ENCODE measurements at places on chromosomes 1 and 21.
A peak's percentile ranks its signal among the peaks of the same experiment; 100 is the strongest.

DNA sequence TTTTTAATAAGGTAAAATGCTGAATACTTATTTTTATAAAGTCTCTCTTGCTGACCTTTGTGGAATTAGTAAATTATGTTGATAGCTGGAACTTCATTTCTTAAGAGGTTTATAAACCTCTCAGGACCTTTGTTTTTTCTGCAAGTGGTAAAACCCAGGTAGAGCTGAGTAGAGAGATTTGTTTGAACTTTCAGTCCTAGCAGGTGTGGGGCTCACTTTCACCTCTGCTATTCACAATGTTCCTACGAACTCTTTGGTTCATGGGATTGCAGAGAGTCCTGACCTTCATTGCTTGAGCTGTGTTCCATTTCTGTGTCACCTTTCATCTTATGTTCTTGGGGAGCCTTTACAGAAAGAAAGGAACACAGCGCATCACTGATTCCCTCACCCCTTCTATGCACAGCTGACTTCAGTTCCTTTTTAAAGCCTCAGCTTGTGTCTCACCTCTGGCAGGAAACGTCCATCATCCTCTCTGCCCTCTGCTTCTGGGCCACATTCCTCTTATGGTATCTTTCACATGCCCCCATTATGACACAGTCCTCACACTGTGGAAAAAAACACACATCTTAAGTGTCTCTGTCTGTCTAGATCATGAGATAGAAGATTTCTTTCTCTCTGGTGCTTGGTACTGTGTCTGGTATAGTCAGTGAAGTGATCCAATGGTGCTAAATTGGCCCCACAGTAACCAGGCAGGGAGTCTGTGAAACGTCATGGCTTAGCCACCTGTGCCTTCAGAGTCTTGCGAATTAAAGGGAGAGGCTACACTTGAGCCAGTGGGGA lies 262.5 kb upstream of the B3GALT2 start:
- DNase-seq, result no peak

DNA sequence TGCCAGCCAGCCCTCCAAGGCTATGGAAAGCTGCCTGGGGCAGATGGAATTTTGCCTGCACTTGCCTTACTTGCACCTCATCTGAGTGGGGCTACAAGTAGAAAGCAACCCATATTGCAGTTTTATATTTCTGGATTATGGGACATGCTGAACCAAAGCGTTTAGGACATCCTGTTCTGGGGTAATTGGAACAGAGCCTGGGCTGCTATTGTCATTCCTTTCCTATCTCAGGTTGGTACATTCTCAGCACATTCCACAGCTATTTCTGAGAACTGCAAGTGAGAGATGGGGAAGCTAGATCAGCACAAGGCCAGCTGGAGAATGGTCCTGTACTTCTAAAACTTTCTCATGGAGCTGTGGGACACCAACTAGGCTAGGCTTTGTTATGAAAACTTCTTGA lies 713.8 kb downstream of the KCNT2 start:
- DNase-seq, result no peak

- no peak for DNase-seq
Observed at GRCh38 chr1:226643177-226643576, 94.6 kb downstream of the STUM start.

GRCh38 chr1:198318085-198318484 lies 161.3 kb downstream of the NEK7 start:
- no peak for DNase-seq

DNA sequence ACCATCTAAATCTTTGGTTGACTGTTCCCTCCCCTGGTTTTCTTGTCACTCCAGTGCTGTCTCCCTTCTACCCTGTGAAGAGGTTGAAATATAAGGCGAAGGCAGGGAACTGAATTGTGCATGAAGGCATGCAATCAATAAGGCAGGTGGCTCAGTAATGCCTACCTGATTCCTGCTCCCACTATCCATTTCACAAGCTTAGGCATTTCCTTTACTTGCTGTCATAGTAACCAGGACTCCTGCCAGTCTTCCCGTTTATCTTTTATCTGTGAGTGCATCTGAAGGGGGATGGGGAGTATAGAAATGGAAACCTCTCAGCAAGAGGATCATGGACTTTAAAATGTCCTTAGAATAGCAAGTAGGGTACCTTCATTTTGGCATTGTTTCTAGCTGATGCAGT lies 40.5 kb downstream of the MRPS6 start:
- DNase-seq, result no peak

- no peak for DNase-seq
Observed at GRCh38 chr21:18460979-18461378, 57.4 kb upstream of the TMPRSS15 start.

DNA sequence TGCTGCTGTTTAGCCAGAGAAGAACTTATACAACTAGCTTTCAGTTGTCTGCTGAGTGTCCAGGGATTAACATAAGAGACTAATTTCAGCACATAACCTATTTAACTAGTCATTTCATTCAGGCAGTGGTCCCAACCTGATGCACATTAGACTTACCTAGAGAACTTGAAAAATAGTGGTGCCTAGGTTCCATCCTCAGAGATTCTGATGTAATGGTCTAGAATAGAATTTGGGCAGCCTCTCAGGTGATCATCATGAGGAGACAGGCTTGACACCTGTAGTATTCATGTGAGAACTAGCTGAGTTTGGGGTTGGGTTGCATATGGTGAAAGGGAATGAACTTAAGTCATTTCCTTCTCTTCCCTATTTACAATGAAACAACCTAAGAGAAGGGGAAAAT lies 24.8 kb downstream of the CNST start:
- DNase-seq, result no peak

- peak; percentile 68 for DNase-seq
Observed at GRCh38 chr1:31548907-31549808, 27.2 kb upstream of the TINAGL1 start.

DNA sequence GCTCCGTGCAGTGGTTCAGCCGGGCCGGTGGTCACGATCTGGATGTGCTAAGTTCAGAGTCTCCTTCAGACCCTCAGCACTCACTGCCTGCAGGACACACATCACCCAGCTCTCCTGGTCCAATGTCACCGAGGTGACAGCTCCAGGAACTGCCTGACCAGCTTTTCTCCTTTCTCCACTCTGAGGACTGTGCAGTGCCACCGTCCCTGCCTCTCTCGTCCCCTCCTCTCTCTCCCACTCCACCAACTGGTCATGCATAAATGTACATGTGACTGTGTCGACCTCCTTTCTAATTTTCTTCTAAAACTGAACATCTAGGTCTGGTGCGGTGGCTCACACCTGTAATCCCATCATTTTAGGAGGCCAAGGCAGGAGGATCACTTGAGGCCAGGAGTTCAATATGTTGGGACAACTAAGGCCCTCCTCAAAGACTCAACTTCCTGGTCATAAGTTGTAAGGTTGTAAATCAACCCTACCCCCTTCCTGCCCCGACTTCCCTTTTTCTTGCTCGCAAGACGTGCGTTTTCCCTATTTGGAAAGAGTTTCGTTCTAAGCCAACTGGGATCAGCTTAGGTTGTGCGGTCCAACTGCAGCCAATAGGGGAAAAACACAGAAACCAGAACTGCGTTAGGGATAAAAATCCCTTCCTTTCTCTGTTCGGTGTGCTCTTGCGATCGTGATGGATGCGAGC lies 53.1 kb downstream of the MEGF6 start:
- no peak for DNase-seq

GRCh38 chr1:234865171-234866006 lies 255.4 kb upstream of the IRF2BP2 start:
- no peak for DNase-seq

DNA sequence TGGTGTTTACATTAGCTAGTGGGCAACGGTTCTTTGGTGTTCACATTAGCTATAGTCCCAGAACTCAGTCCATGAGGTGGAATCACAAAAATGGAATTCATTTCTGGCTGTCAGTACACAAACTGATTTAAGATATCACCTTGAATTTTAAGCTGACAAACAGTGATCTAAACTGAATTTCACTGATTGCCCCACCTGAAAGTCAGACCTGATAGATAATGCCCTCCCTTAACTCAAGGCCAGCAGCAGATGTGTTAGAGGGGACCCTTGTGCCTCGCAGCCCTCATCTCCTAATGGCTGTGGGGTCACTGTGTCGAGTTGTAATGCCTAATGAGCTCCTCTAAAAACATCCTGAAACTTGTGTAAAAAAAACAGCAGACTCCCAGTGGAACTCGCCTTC lies 8.6 kb downstream of the ARF1 start:
- no peak for DNase-seq

GRCh38 chr1:31583995-31584868 lies 7.9 kb downstream of the TINAGL1 start:
- DNase-seq, result no peak

DNA sequence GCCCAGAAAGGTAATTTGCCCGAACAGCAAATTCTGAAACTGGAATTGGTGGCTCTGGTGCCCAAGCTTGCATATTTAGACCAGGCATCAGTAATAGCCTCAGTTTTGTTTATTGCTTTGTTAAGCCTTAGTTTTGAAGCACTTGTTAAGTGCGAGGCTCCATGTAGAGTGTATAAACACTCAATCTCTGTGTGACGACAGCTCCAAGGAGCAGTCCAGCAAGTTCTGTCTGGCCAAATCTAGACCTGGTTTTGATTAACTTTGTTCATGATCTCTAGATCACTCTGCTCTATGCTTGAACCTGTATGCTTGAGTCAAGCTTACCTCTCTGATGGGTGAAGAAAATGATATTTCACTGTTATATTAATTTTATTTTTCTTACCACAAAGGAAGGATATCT lies 37.4 kb downstream of the DOP1B start:
- DNase-seq, result no peak

- DNase-seq, result no peak
Observed at GRCh38 chr1:153277852-153278251, 18.4 kb downstream of the LORICRIN start.

DNA sequence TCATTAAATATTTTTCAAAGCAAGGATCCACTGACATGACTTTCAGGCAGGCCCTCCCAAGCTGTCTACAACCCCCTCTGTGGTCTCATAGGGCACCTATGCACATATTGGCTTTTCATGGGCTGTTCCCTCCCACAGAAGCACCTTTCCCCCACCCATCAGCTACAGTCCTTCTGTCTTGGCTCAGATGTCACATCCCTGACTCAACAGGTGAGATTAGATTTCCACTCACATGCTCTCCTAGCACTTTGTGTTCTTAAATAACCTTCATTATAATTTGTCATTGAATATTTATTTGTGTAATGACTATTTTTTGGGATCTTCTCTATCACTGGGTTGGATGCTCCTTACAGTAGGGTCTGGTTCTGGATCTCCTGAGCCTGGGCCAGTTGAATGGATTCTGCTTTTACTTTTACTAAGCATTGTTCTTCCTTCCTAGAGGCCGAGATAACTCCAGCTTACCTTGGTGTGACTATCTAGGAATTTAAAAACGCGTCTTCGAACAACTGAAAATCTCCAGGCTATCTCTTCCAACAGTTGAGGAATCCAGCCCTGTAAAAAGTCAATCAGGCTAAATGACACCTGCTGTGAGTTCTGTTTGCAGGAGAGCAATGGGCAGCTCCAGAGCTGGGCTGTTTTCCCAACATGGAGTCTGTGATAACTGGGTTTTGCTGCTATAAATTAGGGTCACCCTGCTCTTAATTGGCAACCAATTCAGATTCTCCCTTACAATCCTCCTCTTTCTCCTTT lies 16.2 kb downstream of the ROR1 start:
- no peak for DNase-seq

DNA sequence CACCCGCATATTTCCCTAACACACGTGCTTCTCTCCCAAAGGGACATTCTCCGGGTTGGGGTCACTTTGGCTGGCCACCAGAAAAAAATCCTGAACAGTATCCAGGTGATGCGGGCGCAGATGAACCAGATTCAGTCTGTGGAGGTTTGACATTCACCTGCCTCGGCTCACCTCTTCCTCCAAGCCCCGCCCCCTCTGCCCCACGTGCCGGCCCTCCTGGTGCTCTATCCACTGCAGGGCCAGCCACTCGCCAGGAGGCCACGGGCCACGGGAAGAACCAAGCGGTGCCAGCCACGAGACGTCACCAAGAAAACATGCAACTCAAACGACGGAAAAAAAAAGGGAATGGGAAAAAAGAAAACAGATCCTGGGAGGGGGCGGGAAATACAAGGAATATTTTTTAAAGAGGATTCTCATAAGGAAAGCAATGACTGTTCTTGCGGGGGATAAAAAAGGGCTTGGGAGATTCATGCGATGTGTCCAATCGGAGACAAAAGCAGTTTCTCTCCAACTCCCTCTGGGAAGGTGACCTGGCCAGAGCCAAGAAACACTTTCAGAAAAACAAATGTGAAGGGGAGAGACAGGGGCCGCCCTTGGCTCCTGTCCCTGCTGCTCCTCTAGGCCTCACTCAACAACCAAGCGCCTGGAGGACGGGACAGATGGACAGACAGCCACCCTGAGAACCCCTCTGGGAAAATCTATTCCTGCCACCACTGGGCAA lies 59.1 kb downstream of the LACTBL1 start:
- DNase-seq, result no peak

DNA sequence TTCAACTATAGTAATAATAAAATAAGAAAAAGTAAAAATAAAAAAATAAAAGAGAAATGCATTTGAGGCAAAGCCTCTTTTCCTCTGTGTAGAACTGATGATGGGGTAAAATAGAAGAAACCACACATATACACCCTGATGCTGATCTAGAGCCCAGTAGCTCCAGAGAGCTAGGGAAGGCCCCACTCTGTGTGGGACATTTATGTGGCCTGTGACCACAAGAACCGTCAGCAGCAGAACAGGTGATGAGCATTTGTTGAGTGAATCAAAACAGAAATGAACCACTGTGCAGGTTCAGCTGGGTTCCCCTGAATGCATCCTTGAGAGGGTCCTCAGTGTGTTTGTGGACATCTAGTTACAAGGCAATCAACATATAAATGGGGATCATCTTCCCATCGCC lies 221.8 kb upstream of the HOOK1 start:
- no peak for DNase-seq

- no peak for DNase-seq
Observed at GRCh38 chr1:56074007-56074651, 505.2 kb downstream of the PLPP3 start.

GRCh38 chr1:46039571-46040052 lies 92.8 kb downstream of the PIK3R3 start:
- DNase-seq, result no peak

DNA sequence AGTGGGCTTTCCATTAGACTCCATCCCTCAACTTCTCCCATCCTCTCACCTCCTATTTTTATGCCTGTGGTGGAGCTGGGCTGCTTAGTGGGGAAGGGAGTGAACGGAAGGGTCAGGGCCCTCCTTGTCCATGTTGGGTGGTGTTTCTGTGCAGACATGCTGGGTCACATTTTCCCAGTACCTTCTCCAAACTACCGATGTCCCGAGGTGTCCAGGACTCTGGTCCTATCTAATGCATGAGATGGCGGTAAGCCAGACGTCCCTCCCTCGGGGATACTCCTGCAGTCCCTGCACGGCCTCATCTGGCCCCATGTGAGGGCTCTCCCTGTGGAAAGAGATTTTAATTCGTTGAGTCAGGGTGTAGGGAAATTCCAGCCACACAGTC lies 61.0 kb downstream of the OBSCN start:
- DNase-seq, result no peak

All from stimulated activated CD8-positive, alpha-beta memory T cell treated with anti-CD3 and anti-CD28 coated beads, Interleukin-4, amount 100 ng/mL, for 1 hour (primary cell).